ENCODE measurements at places on chromosomes 12 and 14.

- DNase-seq: no peak
Measured at GRCh38 chr12:93818488-93819049, 141.4 kb downstream of the CRADD start.

DNA sequence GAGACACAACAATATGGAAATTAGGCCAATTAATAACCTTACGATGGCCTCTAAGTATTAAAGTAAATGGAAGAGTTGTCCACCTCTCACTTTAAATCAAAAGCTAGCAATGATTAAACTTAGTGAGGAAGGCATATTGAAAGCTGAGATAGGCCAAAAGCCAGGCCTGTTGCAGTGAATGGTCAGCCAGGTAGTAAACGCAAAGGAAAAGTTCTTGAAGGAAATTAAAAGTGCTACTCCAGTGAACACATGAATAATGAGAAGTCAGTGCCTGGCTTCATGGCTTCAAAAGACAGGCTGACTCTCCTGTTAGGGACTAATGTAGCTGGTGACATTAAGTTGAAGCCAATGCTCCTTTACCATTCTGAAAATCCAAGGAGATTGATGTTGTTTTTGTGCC lies 135.3 kb downstream of the NDUFA12 start:
- no peak for DNase-seq

DNA sequence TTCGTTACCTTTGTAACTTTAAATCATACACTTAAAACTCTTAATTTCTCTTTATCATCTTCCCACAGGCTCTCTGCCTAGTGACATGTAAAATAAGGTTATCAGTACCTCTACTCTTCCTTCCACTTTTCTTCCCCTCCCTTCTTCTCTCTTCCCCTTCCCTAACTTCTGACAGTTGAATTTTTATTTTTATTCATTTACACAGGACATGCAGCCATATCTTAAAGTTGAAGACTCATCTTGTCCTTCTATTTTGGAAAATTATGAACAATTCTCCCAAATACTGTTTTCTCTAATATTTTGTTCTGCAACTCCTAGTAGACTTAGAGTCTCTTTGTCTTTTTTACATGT lies 263.9 kb downstream of the FBXL14 start:
- DNase-seq: no peak

DNA sequence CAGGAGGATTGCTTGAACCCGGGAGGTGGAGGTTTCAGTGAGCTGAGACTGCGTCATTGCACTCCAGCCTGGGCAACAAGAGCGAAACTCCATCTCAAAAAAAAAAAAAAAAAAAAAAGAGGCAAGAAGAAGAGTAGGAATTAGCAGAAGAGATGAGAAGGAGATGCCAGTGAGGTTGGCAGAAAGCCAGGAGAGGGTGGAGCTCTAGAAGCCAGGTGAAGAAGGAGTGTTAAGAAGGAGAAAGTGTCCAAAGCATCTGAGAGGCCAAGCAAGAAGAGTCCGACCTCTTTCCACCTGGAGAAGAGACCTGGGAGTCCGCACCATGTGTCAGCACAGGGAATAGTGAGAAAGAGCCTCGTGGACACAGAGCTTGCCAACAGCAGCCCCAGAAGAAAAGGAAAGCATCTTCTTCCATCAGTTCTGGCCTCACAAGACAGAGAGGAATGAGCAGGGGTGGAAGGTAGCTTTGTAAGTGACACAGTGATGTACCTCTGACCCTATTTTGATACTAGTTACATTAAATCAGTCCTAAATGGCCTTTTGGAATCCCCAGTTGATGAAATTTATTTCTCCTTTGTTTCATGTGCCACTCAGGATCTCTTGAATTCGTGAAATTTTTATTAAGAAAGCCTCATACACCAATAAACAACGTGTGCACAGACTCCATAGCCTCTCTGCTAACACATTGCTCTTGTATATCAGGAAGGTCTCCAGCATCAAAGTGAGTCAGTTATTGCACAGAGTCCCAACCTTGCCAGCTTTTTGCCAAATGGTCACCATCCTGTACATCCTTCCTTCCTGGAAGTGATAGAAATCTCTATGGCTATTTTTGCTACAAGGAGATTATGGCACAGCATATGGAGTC lies 70.6 kb downstream of the SAMD4A start:
- no peak for DNase-seq

- no peak for DNase-seq
Measured at GRCh38 chr12:67792185-67792584, 143.6 kb downstream of the DYRK2 start.

GRCh38 chr12:89348894-89349699 lies 3.2 kb downstream of the DUSP6 start:
- DNase-seq: no peak

- DNase-seq: no peak
Measured at GRCh38 chr12:38124247-38125012, 192.1 kb upstream of the ALG10B start.

DNA sequence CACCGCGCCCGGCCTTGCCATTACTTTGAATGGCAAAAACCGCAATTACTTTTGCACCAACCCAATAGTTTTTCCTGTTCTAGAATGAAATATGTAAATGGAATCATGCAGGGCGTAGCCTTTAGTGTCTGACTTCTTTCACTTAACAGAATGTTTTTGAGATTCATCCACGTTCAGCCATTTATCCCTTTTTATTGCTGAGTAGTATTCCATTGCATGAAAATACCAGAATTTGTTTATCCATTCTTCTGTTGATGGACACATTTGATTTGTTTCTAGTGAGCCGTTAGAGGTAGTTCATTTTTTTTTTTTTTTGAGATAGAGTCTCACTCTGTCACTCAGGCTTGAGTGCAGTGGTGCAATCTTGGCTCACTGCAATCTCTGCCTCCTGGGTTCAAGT lies 90.6 kb downstream of the SLC25A47 start:
- no peak for DNase-seq
